Dermis blood vessel endothelial cell (primary cell): ENCODE measurements at places on chromosomes 7 and 10.

GRCh38 chr7:20598459-20599309 lies 16.8 kb upstream of the ABCB5 start:
- peak; percentile 87 for DNase-seq

GRCh38 chr10:46031648-46032532 lies 1.5 kb upstream of the NCOA4 start:
- DNase-seq: peak; percentile 60

- no peak for DNase-seq
Observed at GRCh38 chr7:132066761-132067171, 509.5 kb downstream of the PLXNA4 start.

DNA sequence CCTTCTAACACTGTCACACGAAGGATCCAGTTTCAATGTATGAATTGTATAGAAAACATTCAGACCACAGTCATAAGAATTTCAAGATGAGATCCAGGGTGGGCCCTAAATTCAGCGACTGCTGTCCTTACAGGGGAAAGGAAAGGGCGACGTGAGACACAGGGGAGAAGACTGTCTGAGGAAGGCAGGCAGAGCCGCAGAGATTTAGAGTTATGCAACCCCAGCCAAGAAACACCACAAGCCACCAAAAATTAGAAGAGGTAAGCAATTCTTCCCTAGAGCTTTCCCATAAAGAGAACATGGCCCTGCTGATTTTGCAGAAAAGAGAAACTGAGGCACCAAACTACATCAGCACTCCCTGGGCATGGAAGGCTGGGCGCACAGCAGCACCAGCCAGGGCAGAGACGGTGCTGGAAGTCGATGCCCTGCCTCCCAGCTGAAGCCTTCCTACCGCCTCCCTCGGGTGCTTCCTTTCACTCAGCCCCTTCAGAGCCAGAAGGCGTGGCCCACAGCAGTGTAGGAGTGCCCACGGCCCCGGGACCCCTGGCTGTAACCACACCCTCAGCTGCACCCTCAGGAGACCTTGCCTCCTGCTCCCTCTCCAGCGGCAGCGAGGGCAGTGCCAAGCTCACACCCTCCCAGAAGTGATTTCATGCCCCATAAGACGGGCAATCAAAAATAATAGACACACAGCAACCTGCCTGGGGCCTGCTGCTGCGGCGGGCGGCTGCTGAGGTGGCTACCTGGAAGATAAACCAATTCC lies 81.0 kb upstream of the LRRC4 start:
- no peak for DNase-seq

DNA sequence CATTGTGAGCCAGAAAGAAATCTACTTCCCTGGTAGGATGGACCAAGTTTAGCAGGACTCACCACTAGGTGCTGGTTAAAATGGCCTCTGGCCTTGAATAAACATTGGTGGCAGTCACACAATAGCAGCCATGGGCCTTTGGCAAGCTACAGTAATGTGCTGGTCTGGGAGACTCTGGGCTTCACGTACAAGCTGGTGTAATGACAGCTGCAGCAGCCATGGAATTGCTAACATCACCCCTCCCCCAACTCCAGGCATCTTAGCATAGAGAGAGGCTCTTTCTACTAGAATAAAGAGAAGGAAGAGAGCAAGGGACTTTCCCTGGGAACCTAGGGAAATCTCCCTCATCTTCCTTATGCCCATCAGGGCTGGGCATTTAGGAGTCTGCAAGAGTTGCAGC lies 205.1 kb upstream of the SEMA3A start:
- DNase-seq: no peak

DNA sequence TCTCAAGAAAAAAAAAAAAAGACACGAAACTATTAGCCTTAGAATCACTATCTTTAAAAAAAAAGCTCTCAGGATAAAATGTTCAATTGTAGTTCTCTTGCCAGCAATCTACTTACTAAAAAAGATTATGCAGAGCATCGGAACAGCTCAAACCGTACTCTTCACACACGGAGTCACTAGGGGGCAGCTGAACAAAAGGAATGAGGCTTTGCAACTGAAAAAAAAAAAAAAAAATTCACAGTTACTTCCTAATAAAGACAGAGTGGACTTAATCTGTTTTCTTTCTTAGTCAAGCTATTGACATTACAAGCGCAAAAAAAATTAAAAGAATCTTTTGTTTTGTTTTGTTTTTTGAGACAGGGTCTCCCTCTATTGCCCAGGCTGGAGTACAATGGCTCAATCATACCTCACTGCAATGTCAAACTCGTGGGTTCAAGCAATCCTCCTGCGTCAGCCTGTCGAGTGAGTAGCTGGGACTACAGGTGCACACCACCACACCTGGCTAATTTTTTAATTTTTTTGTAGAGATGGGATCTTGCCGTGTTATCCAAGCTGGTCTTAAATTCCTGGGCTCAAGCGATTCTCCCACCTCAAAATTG lies 11.5 kb downstream of the PMS2 start:
- DNase-seq: peak; percentile 76

DNA sequence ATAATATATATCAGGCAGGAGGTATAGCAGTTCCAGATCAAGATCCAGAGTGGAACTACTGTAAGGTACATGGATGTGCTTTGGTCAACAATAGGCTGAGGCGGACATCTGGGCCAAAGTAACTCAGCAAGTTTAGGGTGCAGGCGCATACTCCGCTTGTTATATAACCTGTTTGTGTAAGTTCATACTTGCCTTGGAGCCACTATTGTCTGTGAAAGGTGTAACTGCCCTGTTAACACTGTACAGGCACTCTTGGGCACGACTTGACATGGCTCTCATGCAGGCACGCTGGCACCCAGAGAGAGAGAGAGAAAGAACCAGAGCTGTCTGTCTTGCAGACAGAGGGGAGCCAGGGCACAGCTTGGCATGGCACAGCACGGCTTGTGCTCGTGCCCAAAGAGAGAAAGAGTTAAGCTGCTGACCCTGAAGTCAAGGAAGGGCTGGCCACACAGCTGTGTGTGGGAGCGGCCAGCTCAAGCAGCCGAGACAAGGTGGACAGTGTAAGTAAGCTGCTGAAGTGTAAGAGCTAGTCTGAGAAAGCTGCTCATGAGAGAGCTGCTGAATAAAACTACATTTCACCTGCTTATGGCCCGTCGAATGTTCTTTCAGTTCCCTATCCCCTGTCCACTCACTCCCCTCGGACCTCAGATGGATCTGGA lies 47.8 kb upstream of the KAT6B start:
- no peak for DNase-seq

DNA sequence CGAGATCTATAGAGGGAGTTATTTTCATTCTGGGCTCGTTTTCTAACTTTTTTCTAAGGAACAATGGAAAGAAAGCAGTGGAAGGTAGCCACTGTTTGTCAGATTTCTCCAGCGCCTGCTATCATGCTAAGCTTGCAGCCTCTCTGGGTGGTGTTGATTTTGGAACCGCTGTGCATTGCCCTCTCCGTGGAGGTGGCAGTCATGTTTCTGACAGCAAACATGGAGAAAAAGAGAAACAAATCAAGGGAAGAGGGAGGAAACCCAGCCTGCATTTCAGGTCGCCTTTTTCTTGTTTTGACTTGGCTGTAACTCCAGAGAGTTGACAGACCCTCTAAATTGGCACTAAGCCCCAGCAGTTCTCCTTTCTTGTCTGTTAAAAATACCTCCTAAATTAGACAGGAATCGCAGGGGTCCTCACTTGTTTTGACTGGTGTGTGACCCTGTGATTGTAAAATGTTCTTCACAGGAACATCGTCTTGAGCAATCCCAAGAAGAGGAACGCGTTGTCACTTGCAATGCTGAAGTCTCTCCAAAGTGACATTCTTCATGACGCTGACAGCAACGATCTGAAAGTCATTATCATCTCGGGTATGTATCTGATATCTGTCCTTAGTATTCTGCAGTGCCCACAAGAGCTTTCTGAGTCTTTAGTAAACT lies 4.8 kb downstream of the ECHDC3 start:
- no peak for DNase-seq
